ENCODE measurements at places on chromosomes 7 and 10.
A peak's percentile ranks its signal among the peaks of the same experiment; 100 is the strongest.

- no peak for DNase-seq
These were observed 1.5 kb downstream of the KCND2 start for GRCh38 chr7:120274482-120274881.

- no peak for DNase-seq
These were observed 112.8 kb downstream of the LARP4B start for GRCh38 chr10:818526-819220.

- DNase-seq, result no peak
These were observed 67.8 kb downstream of the GRB10 start for GRCh38 chr7:50714857-50715256.

DNA sequence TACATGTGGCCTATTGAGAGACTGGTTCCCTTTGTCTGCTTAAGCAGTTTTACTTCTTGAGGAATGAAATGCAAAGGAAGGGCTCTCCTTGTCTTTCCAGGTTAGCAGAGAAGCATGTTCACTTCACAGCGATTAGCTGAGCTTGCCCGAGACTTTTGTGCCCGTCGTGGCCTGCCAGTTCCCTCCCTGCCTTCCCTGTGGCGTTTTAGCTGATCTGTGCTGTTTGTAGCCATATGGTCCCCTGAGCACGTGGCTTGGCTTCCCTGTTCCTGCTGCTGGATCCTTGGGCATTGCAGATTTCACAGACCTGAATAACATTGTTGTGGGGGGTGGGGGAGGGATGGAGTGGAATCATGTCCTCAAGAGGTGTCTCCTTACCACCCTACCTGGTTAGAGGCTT lies 61.8 kb downstream of the SND1 start:
- DNase-seq, result no peak

DNA sequence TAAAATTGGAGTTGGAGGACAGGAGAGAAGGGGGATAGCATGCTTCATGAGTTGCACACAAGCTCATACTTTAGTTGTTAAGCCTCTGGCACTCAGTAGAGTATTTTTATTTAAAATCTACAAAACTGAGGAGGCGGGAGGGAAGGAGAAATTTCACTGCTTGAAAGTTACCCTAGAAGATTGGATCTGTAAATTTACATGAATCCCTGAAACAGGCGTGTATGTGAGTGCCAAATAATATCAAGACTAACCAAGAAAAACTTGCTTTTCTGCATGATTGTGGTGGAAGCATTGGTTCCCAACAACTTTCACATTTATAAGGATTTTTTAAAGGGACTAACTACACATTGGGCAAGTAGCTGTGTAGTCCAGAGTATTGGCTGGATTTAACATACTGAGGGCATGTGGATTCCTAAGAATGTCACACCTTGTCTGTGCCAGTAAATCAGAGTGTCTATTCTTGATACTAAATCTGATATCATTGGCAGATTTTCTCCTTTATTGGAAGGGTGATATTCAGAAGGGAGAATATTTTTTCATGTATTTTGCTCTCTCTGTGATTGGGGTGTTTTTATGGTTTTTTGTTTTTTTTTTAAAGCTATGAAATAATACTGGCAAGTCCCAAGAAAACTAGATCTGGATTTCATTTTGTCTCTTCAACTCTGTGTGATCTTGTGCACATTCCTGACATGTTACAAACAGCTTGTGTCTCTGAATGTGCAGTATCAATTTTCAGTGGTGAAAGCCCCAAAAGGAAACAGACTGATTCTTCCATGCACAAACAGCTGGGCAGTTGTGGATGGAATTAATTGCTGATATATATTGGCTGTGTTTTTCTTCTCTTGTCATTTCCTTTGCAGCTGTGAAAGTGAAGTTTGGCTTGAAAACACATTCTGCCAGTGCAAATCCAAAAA lies 67.2 kb downstream of the ADD3 start:
- no peak for DNase-seq

DNA sequence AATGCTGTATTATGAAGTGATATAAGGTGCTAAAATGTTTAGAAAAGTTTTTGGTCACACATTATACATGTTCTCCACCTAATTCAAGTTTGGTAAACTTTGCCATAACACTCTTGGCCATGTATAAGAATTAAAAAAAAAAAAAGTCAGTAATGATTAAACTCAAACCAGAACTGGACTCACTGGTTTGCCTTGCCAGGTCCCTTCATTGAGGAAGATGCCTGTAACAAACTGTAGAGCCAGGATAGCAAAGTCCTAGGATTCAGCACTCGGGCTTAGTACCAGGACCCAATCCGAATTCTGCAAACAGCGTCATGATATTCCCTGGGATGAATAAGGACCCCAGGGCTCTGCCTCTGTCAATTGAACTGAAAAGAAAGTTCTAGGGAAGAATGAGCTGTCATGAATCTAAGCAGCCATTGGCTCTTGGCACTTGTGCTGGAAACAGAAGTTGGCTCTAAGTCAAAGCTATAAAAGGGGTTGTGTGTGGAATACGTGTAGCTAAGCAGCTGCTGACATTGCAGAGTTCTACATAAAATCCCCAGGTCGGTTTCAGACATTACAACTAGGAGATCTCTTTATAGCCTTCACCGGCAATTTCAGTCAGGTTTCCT lies 216.9 kb downstream of the C7orf25 start:
- no peak for DNase-seq

DNA sequence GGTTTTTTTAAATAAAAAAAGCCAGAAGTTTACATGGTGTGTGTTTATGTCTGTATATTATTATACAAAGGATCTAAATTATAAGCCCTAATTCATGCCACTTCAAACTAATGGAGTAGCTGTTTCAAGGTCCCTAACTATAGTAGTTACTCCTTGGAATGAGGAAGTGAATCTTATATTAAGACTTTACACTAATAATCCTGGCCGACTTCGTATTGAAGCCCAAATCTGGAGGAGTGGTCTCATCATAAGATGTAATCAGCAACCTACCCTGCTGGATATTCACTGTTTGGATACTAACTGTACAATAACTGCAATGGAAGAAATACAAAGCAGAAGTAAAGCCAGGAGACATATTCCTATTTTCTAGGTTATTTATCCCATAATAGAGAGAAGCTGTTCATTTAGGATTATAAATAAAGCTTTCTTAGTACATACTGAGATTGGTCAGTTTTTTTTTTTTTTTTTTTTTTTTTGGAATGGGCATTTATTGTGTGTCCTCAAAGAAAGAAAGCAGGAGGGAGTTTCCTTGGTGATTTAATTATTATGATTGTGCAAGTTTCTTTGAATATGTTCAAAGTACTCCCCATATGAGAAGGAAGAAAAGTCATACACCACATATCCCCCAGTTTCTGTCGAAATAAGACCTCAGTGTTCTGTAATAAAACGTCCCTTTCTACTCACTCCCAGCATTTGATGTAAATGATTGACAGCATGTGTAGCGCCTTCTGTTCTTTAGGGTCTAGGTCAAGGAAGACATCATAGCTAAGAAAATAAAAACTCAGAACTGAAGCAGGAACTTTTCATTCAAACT lies 397.8 kb downstream of the EXOC4 start:
- DNase-seq, result no peak

- DNase-seq, result no peak
These were observed 155.5 kb upstream of the IGFBP3 start for GRCh38 chr7:46076527-46076926.

DNA sequence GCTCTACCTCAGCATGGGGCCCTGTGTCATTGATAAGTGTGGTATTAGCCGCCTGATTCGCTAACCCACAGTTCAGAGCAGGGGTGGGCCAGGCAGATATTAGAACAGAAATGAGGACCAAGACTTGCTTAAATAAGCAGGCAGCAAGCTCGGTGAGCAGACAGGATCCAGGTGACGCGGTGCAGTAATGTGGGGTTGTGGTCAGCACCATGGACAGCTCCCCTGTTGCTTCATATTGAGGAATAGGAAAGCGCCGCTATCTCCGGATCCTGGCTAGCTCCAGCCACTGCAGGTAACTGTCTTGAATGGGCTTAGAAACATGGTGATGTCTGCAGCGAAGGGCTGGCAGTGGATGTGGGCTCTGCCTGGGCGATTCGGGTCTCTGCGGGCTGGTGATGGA lies 51.3 kb upstream of the GPR26 start:
- no peak for DNase-seq

- no peak for DNase-seq
These were observed 690.8 kb upstream of the FZD8 start for GRCh38 chr10:36332926-36333325.

DNA sequence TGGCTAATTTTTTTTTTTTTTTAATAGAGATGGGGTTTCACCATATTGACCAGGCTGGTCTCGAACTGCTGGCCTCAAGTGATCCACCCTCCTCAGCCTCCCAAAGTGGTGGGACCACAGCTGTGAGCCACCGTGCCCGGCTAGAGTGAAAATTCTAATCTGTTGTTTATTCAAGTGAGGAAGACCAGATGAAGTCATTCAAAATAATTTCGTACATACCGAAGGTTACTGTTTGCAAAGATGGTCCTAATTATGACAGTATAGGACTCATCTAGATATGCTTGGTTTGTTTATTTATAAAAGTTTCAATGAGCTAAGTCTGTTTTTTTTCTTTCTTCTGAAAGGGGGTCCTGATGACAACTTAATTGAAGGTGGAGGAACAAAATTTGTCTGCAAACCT lies 376.8 kb downstream of the EXOC4 start:
- DNase-seq, result no peak

- no peak for DNase-seq
These were observed 17.5 kb upstream of the RUFY2 start for GRCh38 chr10:68424454-68425014.

DNA sequence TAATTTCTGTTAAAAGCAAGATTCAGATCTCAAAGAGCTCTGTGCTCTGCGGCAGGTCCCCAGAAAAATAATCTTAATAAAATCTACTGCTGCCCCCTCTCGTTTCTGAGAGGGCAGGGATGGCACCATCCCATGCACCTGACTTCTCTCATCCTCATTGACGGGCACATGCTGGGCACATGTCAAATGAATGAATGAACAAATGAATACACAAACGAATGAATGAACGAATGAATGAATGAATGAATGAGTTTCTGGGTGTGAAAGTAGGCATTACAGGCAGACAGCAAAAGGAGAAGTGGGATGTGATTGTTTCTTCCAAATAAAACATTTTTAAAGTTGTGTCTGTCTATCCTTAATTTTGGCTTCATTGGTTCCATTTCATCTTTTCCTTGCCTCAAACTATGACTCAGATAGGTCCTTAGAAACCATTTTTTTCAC lies 398.1 kb upstream of the PRKCQ start:
- no peak for DNase-seq

GRCh38 chr7:113730309-113730955 lies 188.4 kb downstream of the PPP1R3A start:
- DNase-seq, result no peak

- peak; percentile 20 for DNase-seq
These were observed 707 bp upstream of the C1GALT1 start for GRCh38 chr7:7181519-7182155.

GRCh38 chr7:100604028-100604975 lies 2.1 kb downstream of the PCOLCE start:
- DNase-seq, result peak; percentile 62

DNA sequence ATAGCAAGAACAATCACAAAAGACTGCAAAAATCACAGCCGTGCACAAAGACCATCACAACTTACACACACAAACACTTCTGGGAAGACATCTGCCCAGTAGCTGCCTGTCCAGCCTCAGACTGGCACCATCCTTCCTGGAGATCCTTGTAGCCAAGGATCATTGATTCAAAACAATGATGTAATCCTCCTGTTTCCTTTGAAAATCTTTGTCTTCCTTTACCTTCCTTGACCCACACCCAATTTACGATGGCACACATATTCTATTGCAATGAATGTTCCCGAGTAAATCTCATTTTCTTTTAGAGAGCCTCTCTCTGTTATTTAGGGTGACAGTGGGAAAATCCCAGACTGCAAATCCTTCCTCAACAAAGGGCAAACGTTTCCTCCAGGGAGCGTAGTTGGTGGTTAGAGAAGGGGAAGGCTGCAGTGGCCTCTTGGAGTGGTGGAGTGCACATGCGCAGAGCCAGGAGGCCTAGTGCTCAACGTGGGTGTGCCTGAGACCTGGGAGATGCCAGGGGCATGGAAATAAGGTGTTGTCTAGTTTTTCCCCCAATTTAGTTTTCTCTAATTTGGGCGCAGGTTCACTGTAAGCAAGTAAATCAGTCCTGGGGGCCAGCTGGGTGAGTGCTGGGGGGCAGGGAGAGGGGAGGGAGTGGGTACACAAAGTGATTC lies 3.1 kb upstream of the INPP5A start:
- no peak for DNase-seq
